ENCODE measurements at places on chromosomes 2 and 18.

GRCh38 chr18:217532-218336 lies 50.1 kb downstream of the THOC1 start:
- no peak for DNase-seq

DNA sequence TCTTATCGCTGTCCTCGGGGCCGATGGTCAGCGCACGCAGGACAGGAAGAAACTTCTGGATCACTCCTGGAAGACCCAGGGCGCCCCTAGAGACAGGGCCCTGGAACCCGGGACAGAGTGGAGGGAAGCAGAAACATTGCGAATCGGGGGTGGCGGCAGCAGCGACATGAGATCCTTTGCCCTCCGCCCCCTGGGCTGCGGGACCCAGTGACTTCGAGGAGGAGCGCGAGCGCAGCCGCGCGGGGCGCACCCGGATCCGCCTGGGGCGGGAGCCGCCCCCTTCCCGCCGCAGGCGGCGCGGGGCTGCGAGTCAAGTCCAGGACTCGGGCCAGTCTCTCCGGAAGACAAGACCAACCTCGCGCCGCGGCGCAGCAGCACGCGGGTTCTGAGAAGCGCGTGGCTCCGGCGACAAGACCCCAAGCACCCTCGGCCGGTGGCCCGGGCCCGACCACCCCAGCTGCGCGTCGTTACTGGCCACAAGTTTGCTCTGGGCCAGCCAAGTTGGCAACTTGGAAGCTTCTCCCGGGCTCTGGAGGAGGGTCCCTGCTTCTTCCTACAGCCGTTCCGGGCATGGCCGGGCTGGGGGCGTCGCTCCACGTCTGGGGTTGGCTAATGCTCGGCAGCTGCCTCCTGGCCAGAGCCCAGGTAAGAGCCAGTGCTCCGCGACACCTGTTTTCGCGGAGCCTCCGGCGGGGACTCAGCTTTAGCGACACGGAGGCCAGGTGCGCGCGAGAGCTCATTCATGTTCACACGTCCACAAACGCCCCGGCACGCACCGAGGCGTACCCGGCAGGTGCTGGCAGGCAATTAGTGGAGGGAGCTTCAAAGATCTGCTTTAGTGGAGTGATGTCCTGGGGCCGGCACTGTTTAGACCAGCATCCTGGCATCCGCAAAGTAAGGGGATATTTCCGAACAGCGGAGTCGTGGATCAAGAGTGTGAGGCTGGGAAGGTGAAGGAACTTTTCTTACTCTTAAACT lies at the start of gene PTH2R:
Gene PTH2R, plus strand, starts transcription at position 319 of the 978 bp plus-strand sequence. Its CDS starts 252 bp downstream, at position 571.
- DNase-seq: peak; percentile 50

GRCh38 chr2:71617266-71617665 lies 163.9 kb downstream of the DYSF start:
- DNase-seq: no peak

DNA sequence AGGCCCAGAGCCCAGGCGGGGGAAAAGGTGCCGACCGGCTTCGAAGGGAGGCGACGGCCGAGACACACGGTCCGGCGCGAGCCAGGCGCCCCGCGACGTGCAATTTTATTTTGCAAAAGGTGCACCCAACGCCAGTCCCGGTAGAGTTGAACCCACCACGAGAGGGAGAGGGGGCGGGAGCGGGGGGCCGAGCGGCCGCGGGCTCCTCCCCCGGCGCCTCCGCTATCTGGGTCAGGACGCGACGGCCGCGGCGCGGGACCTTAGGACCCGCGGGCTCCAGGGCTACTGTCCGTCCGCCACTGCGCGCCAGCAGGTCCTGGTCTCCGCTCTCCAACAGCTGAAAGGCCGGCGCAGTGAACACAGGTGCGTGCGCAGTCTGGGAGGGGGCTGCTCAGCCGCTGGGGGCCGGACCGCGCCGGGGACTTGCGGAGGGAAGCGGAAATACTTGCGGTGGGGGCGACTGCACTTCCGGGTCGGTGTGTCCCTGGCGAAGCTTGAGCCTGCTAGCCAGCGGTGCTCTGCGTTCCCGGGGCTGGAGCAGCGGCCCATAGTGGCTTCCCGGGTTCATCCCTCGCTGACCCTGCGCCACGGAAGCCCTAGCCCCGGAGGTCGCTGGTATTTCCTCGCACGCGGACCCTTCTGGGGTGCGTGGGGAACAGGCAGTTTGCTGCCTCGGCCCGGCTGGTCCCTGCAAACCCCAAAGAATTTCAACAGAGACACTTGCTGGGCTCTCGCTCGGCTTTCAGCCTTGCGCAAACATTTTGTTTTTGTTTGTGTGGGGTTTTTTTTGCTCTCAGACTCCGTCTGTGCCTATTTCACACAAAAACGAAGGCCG lies at the start of gene RMDN2:
Gene RMDN2, plus strand, starts transcription at position 225 of the 835 bp plus-strand sequence. CDS start 3,991 bp downstream, outside the sequence.
- DNase-seq: peak; percentile 70

GRCh38 chr2:28602751-28603639 lies 107.1 kb downstream of the PLB1 start:
- DNase-seq: no peak

DNA sequence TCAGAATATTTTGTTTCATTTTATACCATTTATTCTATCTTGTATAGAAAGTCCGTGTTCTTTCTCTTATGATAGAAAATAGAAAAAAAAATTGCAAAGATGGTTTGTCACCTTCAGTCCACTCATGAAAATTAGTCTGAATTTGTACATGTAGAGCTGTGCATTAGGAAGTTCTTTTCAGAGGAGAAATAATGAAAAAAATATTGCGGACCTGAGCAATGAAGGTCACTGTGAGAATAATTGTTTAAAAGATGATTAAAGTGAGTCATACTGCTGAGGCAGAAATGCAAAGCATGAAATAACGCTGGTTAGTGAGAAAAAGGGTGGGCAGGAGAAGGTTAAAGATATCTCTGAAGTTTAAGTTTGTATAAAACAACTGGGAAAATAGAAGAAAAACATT lies 431.1 kb downstream of the TMX3 start:
- no peak for DNase-seq
